ENCODE measurements at places on chromosomes 6 and 20.

DNA sequence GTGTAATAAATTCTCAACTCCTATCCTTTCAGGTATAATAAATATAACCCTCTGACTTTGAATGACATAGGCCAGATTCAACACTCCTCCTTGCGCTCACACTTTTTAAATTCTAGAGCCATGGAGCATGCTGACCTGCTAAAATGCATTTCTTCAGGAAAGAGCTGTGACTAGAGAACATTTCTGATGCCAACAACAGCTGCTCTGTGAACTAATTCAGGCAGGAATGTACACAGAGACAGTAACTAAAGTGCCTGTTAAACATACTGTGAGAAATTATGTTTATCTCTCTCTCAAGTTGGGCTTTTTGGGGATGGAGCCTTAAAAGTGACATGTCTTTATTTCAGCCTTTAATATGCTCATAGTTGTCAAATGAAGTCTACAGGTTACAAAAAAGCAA, 8.3 kb downstream of the NHSL1 start:
- no peak for DNase-seq

GRCh38 chr6:5475779-5476178, 214.5 kb downstream of the FARS2 start:
- DNase-seq, result no peak

- DNase-seq, result no peak
Observed at GRCh38 chr6:148520109-148520841, 177.6 kb downstream of the SASH1 start.

DNA sequence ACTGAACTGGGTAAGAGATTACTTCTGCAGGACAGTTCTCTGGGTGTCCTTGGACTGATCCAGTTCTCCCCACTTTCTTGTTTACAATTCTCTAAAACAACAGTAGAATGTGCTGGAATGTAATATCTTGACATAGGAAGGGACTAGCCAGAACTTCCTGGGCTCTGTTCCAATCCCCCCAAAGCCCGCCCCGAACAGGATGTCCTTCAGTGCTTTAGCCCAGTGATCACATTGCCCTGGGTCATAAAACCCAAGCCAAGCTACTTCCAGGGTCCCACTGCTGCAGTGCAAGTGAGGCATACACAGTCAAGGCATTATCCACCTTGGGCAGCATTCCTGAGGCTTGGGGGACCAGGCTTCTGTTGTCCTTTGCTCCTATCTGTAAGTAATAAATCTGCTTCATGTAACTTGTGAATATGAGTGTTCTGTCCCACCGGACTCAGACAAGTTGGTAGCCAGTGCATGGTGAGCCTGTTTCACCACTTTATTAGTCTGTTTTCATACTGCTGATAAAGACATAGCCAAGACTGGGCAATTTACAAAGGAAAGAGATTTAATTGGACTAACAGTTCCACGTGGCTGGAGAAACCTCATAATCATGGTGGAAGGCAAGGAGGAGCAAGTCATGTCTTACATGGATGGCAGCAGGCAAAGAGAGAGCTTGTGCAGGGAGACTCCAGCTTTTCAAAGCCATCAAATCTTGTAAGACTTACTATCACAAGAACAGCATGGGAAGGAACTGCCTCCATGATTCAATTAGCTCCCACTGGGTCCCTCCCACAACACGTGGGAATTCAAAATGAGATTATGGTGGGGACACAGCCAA, 23.5 kb downstream of the FITM2 start:
- DNase-seq, result no peak

DNA sequence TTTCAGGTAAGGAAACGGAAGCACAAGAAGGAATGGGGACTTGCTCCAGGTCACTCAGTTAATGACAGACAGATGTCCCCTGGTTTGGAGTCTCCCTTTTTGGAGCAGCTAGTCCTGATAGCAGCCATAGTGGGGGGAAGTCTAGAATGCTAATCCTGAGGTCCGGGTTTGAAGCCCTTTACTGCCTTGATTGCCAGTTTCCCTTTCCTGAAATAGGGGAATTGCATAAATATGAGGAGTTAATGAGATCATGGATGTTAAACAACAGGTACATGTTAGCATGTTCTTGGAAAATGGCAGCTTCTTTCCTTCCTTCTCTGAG, 341 bp upstream of the TTPAL start:
- no peak for DNase-seq

GRCh38 chr20:41715526-41715925, 97.3 kb upstream of the CHD6 start:
- no peak for DNase-seq

DNA sequence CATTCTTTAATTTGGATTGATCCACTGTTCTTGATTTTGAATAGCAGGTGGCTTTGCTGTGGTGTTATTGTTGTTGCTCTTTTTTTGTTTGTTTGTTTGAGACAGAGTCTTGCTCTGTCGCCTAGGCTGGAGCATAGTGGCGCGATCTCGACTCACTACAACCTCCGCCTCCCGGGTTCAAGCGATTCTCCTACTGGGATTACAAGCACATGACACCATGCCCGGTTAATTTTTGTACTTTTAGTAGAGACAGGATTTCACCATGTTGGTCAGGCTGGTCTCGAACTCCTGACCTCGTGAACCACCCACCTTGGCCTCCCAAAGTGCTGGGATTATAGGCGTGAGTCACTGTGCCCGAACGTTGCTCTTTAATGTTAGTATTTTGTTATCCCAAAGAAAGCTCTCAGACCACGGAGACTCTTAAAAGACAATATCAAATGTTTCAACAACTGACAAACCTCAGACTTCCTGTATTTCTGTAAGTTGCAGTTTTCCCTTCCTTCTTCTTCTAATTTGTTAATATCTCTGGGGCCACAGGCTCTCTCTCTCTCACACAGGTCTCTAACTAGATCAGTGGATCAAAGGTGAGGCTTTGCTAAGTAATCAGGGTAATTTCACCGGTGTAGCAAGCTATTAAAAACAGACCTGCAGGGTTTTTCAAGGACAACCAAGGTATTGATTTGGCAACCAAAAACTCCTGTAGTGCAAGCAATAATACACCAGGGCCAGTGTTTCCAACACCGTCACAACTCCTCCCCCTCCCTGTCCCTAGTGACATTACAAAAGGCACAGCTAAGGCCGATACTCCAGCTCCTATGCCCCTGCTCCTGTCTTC, 48.8 kb upstream of the ZNF217 start:
- no peak for DNase-seq

GRCh38 chr6:130293800-130294199, 71.0 kb upstream of the SAMD3 start:
- no peak for DNase-seq

GRCh38 chr6:223763-224162, 68.5 kb upstream of the DUSP22 start:
- DNase-seq, result no peak

DNA sequence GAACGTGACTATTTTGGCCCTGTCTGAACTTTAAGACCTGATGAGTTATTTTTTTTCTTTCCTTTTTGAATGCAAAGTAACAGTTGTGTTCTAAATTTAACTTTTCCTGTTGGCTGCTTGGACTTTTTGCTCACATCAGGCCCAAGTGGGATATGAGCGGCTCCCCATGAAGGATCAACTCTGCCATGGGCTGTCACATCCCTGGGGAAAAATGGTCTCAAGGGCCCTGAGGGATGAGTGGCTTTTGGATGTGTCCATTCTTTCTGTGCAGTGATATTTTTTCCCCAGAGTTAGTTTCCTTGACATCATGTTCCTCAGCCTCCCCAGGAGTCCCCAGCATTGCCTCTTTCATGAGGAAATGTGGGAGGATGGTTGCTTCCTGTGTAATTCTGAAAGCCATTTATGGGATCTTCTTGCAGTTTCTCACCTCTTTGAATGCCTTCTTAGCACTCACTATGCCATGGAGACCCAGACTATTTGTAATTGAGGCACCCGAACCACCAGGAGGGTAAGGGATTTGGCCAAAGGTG, 92.5 kb downstream of the SLC24A3 start:
- no peak for DNase-seq

DNA sequence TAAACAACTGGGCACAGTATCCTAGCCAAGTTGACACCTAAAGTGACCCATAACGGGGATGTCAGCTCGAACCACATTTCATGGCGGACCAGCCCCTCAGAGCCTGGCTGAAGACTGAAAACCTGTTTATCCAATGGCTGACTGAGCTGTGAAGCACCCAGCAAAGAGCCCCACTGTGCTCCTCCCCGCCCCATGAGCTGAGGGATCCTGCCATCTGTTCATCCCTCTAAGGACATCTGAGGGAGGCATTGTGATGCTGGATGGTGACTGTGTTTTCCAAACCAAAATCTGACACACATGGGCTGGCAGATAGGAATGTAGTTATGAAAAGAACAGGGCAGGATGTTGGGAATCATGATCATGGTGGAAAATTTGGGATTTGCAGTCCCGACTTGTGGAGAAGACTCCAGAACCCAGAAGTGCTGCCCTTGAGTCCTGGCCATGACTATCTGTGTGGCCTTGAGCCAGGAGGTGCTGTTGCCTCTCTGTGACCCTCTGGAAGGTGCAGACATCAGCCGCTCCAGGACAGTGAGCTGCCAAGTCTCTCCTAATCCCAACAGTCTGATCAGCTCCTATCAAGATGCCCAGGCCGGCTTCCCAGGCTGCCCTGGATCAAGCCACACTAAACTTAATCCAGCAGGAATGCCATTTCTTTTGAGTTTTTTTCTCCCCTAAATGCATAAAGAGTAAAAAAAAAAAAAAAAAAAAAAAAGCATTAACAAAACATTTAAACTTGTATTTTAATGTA, 5.7 kb downstream of the EDN3 start:
- DNase-seq, result no peak

DNA sequence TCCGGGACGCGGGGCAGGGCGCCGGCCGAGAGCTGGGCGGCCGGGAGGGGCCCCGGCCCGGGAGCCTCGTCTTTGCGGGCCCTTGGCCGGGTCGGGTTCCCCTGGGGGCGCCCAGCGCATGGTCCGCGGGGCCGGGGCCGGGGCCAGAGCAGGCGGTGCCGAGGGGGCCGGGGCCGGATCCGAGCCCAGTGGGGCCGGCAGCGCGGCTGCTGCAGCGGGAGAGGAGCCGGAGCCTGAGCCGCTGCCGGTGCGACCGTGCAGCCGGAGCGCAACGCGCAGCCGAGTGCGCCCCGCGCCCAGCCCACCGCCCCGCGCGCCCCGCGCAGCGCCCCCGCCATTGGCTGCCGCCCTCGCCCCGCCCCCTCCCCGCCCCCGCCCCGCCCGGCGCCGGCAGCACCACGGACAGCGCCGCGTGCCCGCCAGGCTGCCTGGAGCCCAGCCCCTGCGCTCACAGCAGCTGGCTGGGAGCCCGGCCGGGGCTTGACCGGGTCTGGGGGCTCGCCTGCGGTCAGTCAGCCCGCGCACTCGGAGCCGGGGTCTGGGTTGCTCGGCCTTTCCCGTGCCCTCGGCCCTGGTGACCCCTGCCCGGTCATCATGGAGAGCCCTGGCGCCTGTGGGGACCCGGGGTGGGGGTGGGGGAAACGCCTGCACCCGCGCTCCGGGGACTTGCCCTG, at the start of gene HRH3:
Gene HRH3 (minus strand): TSS at position 287 of the 674 bp plus-strand sequence. CDS start 308 bp downstream, outside the sequence.
- DNase-seq, result no peak

- DNase-seq, result no peak
Observed at GRCh38 chr6:87070741-87071140, 24.2 kb downstream of the CGA start.

DNA sequence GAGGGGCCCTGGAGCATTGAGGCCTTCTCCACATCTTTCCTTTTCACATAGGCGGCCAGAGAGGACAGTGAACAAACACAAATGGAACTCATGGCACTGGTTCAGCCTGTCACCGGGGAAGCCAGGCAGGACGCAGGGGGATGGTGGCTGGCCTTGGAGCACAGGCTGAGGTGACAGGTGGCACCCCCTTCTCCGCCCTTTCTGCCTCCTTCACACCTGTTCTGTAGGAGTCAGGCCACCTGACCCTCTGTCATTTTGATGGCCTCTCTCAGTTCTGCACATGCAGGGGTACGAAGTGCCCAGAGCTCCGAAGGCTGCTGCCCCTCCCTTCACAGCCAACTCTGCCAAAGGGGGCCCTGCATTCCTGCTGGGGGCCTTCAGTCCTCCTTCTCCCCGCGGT, 60.8 kb downstream of the CD40 start:
- no peak for DNase-seq

DNA sequence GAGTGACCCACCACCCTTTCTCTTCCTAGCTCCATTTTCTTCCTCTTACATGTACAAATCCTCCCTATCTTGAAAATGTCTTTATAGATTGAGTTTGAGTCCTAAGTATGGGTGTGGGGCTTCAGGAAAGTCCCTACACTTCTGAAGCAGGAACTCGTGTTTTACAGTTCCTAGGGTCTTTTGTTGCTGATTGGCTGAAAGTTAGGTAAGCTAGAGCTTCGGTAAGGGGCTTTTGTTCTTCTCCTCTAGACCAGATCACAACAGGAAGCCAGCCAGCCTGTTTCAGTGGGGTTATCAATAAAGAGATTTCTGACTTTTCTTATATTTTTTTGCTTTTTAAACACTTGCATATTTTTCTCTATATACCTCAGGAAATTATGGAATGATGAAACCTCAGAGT, 51.3 kb downstream of the CNR1 start:
- no peak for DNase-seq

GRCh38 chr20:63149531-63150192, 66.3 kb downstream of the YTHDF1 start:
- DNase-seq, result no peak

DNA sequence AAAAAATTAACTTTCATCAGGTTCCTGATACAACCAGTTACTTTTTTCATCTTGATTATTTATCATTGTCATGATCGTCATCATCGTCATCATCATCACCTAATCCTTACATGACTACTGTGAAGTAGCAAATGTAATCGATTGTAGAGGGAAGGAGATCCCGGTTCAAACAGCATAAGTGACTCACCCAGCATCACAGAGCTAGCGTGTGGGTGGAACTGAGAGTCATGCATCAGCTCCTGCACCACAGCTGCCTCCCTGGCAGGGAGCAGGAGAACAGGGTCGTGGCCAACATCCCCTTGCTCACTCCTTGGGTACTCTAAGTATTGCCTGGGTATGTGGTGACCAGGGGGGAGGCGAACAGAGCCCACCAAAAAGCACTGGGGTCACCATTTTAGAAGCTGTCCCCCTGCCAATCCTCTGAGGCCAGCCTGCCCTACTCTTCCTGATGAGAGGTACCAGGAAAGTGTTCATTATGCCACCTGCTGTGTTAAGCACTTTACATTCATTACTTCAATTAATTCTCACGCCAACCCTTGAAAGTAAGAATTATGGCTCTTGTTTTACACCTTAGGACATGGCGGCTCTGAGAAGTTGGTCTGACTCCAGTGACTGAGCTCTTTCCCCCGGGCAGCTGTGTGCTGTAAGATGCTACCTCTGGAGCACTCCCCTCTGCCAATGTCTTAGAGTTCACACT, 425.2 kb downstream of the CD83 start:
- no peak for DNase-seq

DNA sequence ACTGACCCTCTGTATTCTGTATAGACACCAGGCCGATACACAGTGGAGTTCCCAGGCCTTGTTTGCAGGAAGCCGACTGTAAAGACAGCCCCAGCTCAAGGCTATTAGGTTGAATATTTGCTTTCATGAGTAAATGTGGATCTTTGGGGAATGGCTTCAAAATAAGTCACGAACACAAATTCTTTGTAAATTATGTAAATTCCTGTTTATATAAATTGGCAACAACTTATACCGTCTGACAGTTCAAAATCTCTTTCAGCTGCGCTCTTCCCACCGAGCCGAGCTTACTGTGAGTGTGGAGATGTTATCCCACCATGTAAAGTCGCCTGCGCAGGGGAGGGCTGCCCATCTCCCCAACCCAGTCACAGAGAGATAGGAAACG, 24.7 kb downstream of the EDN3 start:
- no peak for DNase-seq

- no peak for DNase-seq
Observed at GRCh38 chr20:64077094-64077493, 2.2 kb downstream of the RGS19 start.

Data from stimulated activated CD8-positive, alpha-beta memory T cell treated with anti-CD3 and anti-CD28 coated beads, Interleukin-4, amount 100 ng/mL, for 1 hour (primary cell).